T1000 (cell line): ENCODE measurements at places on chromosomes 4 and X.
A peak's percentile ranks its signal among the peaks of the same experiment; 100 is the strongest.

- no peak for DNase-seq
These were observed 112.0 kb upstream of the NDP start for GRCh38 chrX:44085209-44085608.

DNA sequence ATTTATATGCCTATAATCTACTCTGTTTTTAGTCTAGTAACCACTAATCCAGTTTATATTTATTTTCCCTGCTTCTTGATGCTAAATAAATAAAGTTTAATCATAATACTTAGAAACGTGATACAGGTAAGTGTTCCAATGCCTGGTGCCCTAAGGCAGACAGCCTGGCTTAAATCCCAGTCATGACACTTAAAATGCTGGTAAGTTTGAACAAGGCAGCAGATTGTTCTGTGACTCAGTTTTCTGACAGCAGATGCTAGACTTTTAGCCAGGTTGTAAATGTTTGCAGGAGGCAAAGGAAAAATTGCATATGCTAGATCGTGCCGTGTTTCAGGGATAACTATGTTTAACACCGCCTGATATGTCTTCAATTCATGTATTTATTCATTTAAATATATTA is 2661.6 kb downstream of the PCDH7 start:
- DNase-seq = peak; percentile 0

GRCh38 chrX:84186603-84187532 is 1.1 kb downstream of the RPS6KA6 start:
- DNase-seq = no peak

DNA sequence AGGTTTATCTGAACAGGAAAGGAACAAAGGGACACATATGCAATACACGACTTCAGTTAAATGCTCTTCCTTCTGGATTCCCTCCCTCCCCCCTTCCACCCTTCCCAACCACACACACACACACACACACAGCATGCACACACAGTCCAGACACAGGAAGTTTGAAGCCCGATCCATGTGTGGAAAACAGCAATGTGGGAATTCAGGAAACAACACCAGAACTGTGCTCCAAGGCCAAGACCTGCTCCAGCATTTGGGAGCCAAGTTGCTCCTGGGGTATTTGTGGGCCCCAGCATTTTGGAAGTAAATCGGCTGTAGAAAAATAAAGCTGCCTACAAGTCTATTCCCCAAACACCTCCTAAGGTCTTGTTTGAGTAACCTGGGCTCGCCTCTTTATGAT is 5.6 kb upstream of the AMOT start:
- DNase-seq = no peak

- DNase-seq = no peak
These were observed at the start of gene CDX4 for GRCh38 chrX:73446831-73447230. CDX4 (plus strand) TSS chrX:73447053; CDS start chrX:73447254, 201 bp downstream.

DNA sequence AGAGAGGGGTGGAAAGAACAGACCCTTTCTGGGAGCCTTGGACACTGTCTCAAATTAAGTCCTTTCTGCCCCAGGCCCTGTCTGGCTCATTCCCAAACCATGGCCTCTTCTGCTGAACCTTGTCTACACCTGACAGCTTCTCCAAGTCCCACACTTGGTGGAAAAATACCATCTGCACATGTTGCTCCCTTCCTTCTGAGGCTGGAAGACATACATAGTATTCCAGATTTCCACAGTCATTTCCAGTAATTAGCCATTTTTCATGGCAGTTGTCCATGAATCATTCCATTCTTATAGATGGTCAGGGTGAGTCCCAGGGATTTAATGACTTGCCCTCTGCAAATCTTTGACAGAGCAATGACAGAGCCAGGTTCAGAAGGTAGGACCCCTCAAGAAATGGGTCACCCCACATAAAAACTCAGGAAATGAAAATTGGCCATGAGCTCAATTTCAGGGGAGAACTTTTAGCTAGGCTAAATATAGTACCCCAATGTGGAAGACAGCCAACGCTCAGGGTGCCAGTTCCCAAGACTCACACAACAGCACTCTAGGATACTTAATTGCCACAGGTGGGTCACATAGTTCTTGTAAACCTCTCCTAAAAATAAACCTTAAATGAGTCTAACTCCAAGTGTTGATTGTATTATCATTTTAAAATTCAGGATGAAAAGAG is 16.2 kb upstream of the DAPP1 start:
- no peak for DNase-seq

DNA sequence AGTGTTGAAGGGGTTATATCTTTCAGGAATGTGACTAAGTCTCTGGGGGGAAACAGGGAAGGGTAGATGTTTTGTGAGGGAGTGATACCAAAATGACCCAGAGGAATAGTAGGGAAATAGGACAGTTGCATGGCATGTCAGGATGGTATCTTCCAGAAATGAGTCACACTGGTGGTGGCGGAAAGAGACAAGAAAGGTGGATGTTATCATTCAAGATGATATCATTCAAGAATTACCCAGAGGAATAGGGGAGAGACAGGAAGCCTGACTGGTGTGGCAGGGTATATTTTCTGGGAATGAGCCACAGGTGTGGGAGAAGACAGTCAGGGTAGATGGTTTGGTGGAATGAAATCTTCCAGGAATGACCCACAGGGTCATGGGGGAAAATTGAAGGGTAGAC is 61.1 kb downstream of the MAOA start:
- DNase-seq = peak; percentile 8

DNA sequence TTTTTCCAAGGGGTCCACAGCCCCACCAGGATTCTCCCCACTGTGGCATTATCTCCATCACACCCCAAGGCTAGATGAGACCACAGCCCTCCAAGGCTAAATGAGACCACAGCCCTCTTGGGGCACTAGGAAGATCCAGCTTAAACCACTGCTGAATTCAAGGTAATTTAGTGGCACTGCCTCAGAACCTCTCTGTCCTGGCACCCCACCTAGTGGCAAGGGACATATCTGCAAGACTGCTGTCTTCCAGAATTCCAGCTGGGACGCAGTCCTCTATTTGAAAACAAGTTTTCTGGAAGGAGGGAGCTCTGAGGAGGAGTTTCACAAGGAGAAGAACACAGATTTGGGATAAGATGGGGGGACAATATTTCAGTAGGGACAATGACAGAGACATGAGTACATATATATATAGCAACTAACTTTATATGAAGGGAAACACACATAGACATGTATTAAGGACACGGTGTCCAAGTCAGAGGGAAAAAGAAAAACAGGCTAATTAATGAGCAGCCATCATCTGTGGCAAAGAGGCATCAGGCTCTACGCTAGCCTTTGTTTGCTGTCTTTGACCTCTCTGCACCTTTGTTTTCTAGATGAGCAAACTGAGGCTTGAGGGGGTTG is 9.3 kb downstream of the CETN2 start:
- no peak for DNase-seq

GRCh38 chr4:150231107-150231770 is 153.0 kb downstream of the DCLK2 start:
- DNase-seq = no peak

- no peak for DNase-seq
These were observed 48.3 kb upstream of the GPR174 start for GRCh38 chrX:79096145-79096556.

- DNase-seq = no peak
These were observed 218.9 kb downstream of the MID1IP1 start for GRCh38 chrX:39020051-39020669.

- no peak for DNase-seq
These were observed 30.3 kb downstream of the TMPRSS11A start for GRCh38 chr4:67933038-67933437.

GRCh38 chrX:154516656-154517100 is 646 bp upstream of the FAM3A start:
- DNase-seq = no peak

GRCh38 chr4:183287309-183287659 is 32.8 kb downstream of the CLDN22 start:
- DNase-seq = no peak

GRCh38 chr4:169604131-169604900 is 8.1 kb downstream of the NEK1 start:
- no peak for DNase-seq

- DNase-seq = peak; percentile 62
These were observed 193.5 kb upstream of the C1QTNF7 start for GRCh38 chr4:15234116-15234855.

- no peak for DNase-seq
These were observed 95.5 kb downstream of the CXCL13 start for GRCh38 chr4:77701121-77701520.
